Suppressor macrophage treated with lipopolysaccharide for 1 hour (primary cell): ENCODE measurements at places on chromosomes 2 and 18.

DNA sequence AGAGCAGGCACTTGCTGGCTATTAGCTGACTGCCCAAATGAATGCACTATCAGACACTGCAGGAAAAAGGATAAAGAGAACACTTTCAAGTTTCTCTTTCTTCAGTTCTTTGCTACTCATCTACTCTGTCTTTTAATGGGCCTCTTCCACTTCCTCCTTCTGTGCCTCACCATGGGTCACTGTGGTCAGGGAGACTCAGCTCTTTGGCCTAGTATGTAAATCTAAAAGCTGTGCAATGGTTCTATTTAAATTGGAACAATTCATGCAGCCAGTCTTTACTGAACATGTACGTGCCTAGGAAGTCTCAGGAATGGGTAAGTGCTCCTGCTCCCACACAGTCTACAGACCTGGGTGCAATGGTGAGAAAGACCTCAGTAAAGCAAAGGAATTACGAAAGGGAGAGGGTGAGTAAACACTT is 79.1 kb upstream of the DNMT3A start:
- peak; percentile 75 for DNase-seq

DNA sequence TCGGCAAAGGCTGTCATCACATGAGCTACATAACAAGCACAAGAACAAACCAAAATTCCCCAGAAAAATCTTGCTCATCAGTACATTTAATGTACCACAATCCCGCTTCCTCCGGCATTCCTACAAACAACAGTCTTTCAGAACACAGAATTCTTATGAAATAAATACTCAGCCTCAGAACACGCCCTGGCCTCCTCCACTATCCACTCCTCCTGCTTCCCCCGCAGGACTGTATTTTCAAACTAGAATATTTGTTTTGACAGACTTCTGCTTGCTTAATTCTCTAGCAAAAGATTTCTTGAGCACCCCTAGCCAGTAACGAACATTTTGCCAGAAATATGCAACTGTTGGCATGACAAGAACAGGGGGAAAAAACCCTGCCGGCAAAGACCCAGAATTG is 131.2 kb downstream of the THADA start:
- no peak for DNase-seq

DNA sequence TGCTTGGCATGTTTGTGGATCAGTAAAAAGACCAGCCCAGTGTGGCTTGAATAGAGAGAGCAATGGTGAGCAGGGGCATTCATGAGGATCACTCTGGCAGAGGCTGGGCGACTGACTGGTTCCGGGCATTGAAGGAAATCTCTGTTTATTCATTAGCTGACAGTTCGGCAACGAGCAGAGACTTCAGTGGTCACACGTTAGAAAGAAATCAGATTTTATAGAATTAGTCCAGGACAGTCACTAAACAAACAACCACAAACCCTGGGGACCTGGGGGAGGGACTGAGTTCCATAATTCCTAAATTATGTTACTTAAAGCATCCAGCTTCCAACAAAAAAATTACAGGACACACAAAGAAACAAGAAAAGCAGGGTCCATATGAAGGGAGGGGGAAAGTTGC is 72.5 kb downstream of the NOL10 start:
- no peak for DNase-seq

GRCh38 chr18:78390348-78390951 is 589.2 kb upstream of the SALL3 start:
- DNase-seq: no peak

- peak; percentile 97 for DNase-seq
These were observed 84.6 kb downstream of the PLCL1 start for GRCh38 chr2:197889041-197889440.

DNA sequence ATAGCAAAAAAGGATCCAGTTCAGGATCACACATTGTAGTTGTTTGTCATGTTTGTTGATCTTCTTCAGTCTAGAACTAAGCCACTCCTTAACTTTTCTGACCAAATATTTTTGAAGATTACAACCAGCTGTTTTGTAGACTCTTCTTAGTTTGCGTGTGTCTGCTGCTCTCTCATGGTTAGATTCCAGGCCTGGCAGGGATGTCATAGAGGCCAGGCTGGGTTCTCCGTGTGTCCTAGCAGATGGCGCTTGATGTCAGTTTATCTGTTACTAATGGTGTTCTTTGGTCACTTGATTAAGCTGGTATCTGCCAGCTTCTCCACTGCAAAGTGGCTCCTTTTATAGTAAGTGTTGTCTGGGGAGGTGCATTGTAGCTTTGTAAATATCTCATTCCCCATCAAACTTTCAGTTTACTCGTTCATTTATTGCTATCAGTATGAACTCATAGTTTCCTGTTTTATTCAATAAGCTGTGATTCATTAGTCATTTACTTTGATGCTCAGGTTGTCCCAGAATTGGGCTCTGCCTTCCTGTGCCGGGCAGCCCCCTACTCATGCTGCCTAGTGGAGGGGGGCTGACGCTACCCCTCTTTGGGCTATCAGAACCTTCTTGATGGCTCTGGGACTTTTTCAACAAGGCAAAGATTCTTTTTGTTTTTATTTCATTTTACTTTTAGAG is 42.1 kb downstream of the GRHL1 start:
- no peak for DNase-seq

DNA sequence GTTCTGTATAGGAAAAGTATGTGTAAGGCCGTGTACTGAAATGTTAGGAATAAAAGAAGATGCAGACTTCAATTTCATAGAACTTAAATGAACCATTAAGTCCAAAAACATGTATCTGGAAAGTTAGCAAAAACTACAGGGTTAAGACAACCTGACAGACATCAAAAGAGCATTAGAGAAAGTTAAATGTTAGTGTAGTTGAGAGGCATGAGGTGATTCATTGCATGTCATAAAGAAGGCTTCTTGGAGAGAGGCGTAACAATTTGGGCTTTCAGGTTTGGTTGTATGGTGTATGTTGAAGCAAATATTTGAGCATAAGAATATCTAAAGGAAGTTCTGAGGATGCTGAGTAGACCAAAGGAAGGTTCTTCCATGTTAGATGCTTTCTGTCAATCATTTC is 6.3 kb downstream of the EPC2 start:
- no peak for DNase-seq

DNA sequence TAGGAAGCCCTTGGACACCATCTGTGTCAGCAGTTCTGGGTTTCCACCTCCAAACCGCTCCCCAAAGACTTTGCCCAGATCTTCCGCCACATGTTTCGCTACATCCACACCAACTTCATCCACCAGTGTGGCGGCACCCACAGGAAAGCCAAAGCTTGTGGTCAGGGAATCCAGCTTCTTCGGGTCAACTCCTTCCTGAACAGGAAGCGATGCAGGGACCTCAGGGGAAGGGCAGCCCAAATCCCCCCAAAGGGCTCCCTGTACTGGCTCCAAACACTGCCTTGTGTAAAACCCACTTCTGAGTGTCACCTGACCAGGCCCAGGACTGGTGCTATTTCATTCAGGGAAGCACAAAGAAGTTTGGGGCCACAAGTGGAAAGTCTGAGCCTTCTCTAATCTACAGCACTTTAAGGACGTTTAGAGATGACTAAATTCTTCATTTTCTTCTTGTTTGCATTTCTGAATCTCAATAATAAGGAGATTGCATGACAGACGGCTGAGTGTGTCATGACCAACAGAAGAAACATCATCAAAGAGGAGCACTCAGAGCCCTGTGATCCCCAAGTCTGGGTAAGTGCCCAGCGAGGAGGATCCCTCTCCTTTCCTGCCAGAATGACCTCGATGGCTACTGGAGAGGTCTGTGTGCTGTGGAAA is 20.8 kb downstream of the GAREM2 start:
- DNase-seq: no peak

- DNase-seq: no peak
These were observed 491.5 kb downstream of the SATB2 start for GRCh38 chr2:198966269-198966668.
